Activated T-helper 2 cell treated with anti-CD3 and anti-CD28 coated beads, Interferon-gamma antibody, Interleukin-2, Interleukin-4, amounts not matched to agents 10 μg/mL and 5 μg/mL and 100 μg/mL, durations not matched to agents 14 hours and 24 hours and 36 hours (primary cell): ENCODE measurements at places on chromosomes 12 and 14. TPM values are rescaled to one million over a fixed set of nuclear protein-coding genes. Genes with fewer than 3 reads are reported as not detected.
A peak's percentile ranks its signal among the peaks of the same experiment; 100 is the strongest.

- H3K4me3 ChIP-seq: peak overlapping the region; percentile 96
- peaks cover 41% of the 10 kb centered on the region for H3K4me1 ChIP-seq
- H3K27me3 ChIP-seq: no peaks in the 10 kb centered on the region
Measured at GRCh38 chr12:57522887-57523705, 472 bp downstream of the MBD6 start.

GRCh38 chr14:98912655-98913054, 359.3 kb downstream of the BCL11B start:
- H3K4me1 ChIP-seq: peaks cover 23% of the 10 kb centered on the region
- DNase-seq: peak; percentile 13
- H3K27ac ChIP-seq: no peak overlapping the region
- peaks cover 8% of the 10 kb centered on the region for H3K27me3 ChIP-seq

GRCh38 chr12:4873947-4874346, 35.8 kb upstream of the KCNA1 start:
- no peak overlapping the region for H3K4me3 ChIP-seq
- peaks cover 13% of the 10 kb centered on the region for H3K27me3 ChIP-seq
- no peak for DNase-seq
- no peak overlapping the region for H3K27ac ChIP-seq
- H3K4me1 ChIP-seq: no peaks in the 10 kb centered on the region
- H3K36me3 ChIP-seq: no peaks in the 10 kb centered on the region

- no peaks in the 10 kb centered on the region for H3K36me3 ChIP-seq
- H3K27me3 ChIP-seq: peaks cover 9% of the 10 kb centered on the region
- no peak overlapping the region for H3K27ac ChIP-seq
- H3K4me3 ChIP-seq: no peak overlapping the region
Measured at GRCh38 chr12:106721915-106722314, 52.6 kb upstream of the RIC8B start.

GRCh38 chr12:88574278-88574677, 6.0 kb downstream of the KITLG start:
- DNase-seq: no peak
- H3K4me3 ChIP-seq: no peak overlapping the region
- peaks cover 25% of the 10 kb centered on the region for H3K27me3 ChIP-seq
- H3K4me1 ChIP-seq: peaks cover 3% of the 10 kb centered on the region
- no peak overlapping the region for H3K27ac ChIP-seq

- DNase-seq: no peak
- no peak overlapping the region for H3K4me3 ChIP-seq
- no peaks in the 10 kb centered on the region for H3K4me1 ChIP-seq
Measured at GRCh38 chr12:120416490-120417216, 21.3 kb upstream of the COX6A1 start.

GRCh38 chr12:130110914-130111313, 51.4 kb upstream of the FZD10 start:
- no peak for DNase-seq
- H3K27ac ChIP-seq: no peak overlapping the region
- no peaks in the 10 kb centered on the region for H3K4me1 ChIP-seq
- no peaks in the 10 kb centered on the region for H3K36me3 ChIP-seq

- H3K4me3 ChIP-seq: no peak overlapping the region
- no peaks in the 10 kb centered on the region for H3K36me3 ChIP-seq
- peak overlapping the region; percentile 18 for H3K27ac ChIP-seq
- DNase-seq: no peak
- H3K27me3 ChIP-seq: peaks cover 2% of the 10 kb centered on the region
Measured at GRCh38 chr14:68695326-68695768, 97.5 kb downstream of the ZFP36L1 start.

GRCh38 chr14:75032939-75033338, 18.3 kb downstream of the MLH3 start:
- H3K36me3 ChIP-seq: peaks cover 53% of the 10 kb centered on the region
- H3K4me1 ChIP-seq: no peaks in the 10 kb centered on the region
- no peak overlapping the region for H3K27ac ChIP-seq
- DNase-seq: no peak
- H3K27me3 ChIP-seq: no peaks in the 10 kb centered on the region

DNA sequence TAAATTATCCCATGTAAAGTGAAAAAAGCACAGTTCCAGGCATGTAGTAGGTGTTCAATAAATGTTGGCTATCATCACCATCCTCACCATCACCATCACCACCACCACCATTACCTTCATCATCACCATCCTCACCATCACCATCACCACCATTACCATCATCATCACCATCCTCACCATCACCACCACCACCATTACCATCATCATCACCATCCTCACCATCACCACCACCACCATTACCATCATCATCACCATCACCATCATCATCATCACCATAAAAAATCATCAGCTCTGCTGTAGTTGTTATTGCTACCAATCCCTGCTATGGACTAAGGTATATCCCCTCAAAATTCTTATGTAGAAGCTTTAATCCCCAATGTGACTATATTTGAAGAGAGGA, 15.1 kb downstream of the ISCU start:
- H3K4me1 ChIP-seq: peaks cover 26% of the 10 kb centered on the region
- no peak overlapping the region for H3K27ac ChIP-seq
- H3K4me3 ChIP-seq: no peak overlapping the region

DNA sequence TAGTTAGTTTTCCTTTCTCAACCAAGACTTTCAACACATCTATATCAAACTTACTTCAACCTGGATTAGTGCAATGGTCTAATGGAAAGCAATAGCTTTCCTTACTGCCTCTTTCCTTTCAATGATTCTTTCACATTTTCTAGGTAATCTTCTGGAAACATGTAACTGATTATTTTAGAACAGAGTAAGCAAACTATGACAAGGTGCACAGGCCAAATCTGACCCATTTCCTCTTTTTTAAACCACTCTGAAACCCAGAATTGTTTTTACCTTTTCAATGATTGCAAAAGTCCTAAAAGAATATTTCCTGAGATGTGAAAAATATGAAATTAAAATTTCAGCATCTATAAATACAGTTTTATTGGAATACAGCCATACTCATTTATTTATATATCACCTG, 81.6 kb upstream of the TMTC2 start:
- no peak overlapping the region for H3K27ac ChIP-seq
- DNase-seq: no peak
- H3K27me3 ChIP-seq: no peaks in the 10 kb centered on the region
- H3K4me1 ChIP-seq: no peaks in the 10 kb centered on the region
- no peak overlapping the region for H3K4me3 ChIP-seq

DNA sequence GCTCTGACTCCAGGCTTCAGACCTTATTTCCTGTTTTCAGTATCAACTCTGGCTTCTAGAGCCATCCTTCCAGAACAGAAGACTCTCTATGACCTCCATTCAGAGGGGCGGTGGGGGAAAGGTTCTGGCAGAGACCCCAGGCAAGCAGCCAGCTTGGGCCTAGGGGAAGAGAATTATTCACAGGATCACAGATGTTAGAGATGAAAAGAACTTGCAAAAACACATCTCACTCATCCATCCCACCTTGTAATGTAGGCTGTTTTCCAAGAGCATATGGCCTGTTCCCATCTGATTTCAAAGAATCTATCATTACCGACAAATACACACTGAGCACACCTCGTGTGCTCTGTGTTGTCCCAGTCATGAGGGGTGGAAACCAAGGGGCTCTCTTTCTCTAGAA, 131.9 kb downstream of the GRIN2B start:
- no peaks in the 10 kb centered on the region for H3K36me3 ChIP-seq
- H3K4me3 ChIP-seq: no peak overlapping the region
- DNase-seq: no peak
- H3K27ac ChIP-seq: no peak overlapping the region

DNA sequence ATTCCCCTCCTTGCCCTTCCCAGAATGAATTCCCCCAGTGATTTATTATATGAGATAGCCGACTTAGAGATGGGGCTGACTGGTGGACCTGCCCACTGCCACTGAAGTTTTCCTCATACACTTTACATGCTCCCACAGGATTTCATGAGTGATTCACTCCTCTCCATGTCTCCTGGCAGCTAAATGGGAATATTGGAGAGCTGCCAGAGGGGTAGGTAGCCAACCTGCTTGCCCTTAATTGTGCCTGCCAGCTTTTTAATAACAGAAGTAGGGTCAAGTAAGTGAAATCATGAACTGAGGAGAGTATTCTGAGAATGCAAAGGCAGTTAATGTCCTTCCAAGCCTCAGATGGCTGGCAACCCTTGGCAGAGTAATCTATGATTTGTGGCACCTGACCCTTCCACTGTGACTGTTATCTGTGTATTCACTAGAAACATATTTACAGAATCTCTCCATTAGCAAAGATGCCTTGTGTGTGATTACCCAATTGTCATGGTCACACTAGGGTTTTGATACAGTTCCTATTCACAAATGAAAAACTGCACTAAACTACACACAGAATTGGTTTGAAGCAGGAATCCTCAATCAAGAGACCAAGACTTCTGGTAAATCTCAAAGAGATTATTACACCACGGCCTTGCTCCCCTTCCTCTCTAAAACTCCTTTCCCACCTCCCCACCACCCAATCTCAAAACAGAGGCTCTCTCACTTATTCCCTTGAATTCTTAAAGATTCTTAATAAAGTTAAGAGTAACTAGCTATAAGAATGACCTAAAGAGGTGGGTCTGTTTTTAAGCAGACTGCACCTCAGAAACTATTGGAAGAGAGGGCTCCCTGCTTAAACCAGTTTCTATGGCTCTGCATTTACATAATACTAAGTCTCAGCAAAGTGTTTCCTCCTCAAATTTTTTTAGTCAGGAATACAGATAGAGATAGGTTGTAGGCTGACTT, 17.2 kb downstream of the NKX2-1 start:
- H3K36me3 ChIP-seq: no peaks in the 10 kb centered on the region
- no peak for DNase-seq
- H3K27ac ChIP-seq: no peak overlapping the region
- H3K4me3 ChIP-seq: no peak overlapping the region

- H3K27me3 ChIP-seq: no peaks in the 10 kb centered on the region
- DNase-seq: no peak
- peaks cover 4% of the 10 kb centered on the region for H3K4me1 ChIP-seq
- no peak overlapping the region for H3K27ac ChIP-seq
- peaks cover 16% of the 10 kb centered on the region for H3K36me3 ChIP-seq
Measured at GRCh38 chr12:105018776-105019175, 32.7 kb downstream of the NOPCHAP1 start.

Gene SPIC
- total RNA-seq: not detected in 2 replicates

Gene PPM1H
- total RNA-seq: 0.11 TPM in 1 of 2 replicates, not detected in the other

Gene APOF
- total RNA-seq: not detected in 2 replicates

Gene C12orf56
- 0.30 TPM in 1 of 2 replicates, not detected in the other for total RNA-seq

Gene NUAK1
- total RNA-seq: 0.02 and 0.11 TPM in 2 replicates

Gene ZNF219
- 9.4 and 11.0 TPM in 2 replicates for total RNA-seq

Gene CMA1
- total RNA-seq: 0.25 TPM in 1 of 2 replicates, not detected in the other

Gene NYNRIN
- 0.02 and 0.34 TPM in 2 replicates for total RNA-seq

Gene ZDHHC22
- total RNA-seq: not detected in 2 replicates

Gene CARMIL3
- total RNA-seq: 1.3 and 1.7 TPM in 2 replicates

Gene TAS2R31
- 3.9 and 4.6 TPM in 2 replicates for total RNA-seq

Gene CDK2
- 116 and 121 TPM in 2 replicates for total RNA-seq
